Dermis blood vessel endothelial cell (primary cell): ENCODE measurements at places on chromosomes 13 and 19. TPM values are rescaled to one million over a fixed set of nuclear protein-coding genes. Genes with fewer than 3 reads are reported as not detected.

DNA sequence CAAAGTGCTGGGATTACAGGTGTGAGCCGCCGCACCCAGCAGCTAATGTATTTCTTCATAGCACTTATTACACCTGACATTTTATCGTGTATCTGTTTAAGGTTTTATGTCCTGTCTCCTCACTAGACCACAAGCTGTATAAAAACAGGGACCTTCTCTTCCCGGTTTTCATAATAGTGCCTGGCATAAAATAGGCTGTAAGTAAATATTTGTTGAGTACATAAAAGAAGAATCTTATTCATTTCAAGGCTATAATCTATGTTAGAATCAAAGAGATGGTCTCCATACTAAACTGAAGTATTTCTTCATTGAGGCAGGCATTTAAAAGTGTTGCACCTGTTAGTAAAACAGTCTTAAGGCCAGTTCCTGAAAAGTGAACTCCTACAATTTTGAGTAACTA, 194.0 kb downstream of the SHISA2 start:
- DNase-seq = no peak

Gene TEX101
- not detected in 2 replicates for total RNA-seq

DNA sequence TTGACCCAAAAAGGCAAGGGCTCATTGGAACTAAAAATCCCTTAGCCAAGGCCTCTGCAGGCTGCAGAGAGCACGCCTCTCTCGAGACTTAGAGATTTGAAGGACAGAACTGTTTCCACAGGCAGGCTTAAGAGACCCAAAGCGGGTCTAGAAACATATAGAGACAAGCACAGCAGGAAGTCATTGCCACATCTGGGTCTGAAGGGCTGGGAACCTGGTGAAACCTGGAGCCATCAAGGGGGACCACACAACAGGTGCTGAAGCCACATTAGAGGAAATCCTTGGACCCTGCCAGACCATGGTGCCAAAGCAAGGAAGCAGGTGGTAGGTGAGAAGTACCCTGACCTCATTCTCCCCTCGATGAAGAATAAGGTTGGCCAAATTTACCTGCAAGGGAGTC, 33.8 kb upstream of the LRCH1 start:
- no peak for DNase-seq

DNA sequence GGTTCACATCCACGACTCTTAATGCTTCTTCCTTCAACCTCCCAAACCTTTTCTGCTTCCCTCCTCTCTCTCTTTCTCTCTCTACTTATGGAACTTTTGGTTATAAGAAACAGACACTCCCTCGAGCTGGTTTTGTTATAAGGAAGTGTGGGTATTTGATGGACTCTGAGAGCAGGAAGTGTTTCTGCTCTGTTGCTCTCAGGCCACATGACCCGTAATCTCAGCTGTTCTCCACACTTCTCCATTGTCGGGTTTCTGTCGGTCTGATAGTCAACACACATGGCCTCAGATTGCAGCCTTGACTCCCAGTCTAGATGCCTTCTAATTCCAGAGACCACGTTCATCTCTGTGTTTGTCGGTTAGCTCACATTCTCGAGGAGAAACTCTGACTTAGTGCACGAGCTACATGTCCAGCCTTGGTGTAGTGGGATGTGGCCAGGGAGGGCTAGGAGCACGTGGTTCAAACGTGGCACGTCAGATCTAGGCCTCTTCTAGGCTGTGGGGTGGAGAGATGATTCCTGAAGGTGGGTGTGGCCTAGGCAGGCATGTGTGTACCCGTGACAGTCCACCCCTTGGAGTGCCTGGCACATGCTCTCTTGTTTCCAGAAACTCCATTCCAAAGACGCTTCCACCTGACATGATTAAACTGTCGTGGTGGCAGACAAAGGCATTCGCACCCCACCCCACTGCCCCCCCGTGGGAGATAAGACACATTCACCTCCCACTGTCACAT, 26.3 kb downstream of the CNFN start:
- DNase-seq = no peak

- DNase-seq = no peak
Measured at GRCh38 chr19:30848636-30849425, 476.6 kb downstream of the ZNF536 start.

Gene CD22
- total RNA-seq = 0.34 and 0.37 TPM in 2 replicates

DNA sequence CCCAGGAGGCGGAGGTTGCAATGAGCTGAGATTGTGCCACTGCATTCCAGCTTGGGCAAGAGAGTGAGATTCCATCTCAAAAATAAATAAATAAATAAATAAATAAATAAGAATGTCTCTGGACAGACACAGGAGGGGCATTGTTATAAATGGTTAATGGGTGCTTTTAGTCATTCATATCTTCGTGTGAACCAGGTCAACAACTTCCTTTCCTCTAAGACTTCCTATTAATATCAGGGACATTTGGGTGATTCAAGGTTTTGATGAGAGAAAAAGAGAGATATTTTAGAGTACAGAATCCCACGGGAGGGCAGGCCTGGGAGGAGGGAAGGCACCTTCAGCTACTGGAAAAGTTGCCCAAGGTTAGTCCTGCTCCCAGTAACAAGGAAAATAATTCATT, 23.9 kb downstream of the DHRS12 start:
- no peak for DNase-seq

DNA sequence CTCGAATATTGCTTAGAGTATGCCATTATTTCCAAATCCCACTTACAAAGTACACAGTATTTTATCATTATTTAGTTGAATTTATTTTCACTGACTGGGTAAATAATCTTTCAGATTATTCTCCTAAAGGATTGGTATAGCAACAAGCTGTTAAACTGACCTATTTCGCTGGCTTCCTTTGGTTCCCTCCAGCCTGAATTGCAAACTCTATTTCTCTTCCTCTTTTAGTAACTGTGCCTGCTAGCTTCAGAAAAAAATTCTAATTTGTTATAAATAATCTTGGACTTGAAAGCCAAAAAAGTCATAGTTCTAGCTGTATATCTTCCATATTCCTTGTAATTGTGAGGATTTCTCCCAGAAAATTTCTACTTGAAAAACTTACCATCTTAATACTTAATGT, 15.0 kb upstream of the CCNA1 start:
- no peak for DNase-seq
